ENCODE measurements at places on chromosomes 5 and 9.

DNA sequence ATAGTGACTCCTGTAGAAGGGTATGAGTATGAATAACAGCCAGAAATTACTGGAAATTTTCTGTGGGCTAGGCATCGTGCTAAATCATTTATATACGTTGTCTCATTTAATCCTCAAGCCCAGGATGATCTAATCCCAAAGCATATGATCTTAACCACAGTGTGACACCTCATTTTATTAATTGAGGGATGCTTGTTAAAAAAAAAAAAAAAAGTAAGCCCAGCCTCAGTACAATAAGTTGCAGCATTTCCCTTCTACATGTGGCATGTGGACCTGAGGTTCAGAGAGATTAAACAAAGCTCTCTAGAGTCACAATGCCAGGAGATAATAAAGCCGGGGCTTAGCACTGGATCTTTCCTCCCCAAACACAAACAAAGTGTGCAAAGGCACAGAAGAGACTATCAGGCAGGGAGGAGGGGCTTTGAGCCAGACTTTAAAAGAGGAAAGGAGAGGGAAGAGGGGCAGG lies 49.5 kb downstream of the KLF4 start:
- no peak for DNase-seq

GRCh38 chr5:142197098-142197497 lies 88.5 kb downstream of the NDFIP1 start:
- DNase-seq, result no peak

GRCh38 chr9:83299094-83299493 lies 236.2 kb upstream of the RASEF start:
- no peak for DNase-seq

- no peak for DNase-seq
Measured at GRCh38 chr5:169934990-169935389, 45.3 kb downstream of the INSYN2B start.

GRCh38 chr9:121300283-121301119 lies 32.5 kb downstream of the GSN start:
- DNase-seq, result no peak

DNA sequence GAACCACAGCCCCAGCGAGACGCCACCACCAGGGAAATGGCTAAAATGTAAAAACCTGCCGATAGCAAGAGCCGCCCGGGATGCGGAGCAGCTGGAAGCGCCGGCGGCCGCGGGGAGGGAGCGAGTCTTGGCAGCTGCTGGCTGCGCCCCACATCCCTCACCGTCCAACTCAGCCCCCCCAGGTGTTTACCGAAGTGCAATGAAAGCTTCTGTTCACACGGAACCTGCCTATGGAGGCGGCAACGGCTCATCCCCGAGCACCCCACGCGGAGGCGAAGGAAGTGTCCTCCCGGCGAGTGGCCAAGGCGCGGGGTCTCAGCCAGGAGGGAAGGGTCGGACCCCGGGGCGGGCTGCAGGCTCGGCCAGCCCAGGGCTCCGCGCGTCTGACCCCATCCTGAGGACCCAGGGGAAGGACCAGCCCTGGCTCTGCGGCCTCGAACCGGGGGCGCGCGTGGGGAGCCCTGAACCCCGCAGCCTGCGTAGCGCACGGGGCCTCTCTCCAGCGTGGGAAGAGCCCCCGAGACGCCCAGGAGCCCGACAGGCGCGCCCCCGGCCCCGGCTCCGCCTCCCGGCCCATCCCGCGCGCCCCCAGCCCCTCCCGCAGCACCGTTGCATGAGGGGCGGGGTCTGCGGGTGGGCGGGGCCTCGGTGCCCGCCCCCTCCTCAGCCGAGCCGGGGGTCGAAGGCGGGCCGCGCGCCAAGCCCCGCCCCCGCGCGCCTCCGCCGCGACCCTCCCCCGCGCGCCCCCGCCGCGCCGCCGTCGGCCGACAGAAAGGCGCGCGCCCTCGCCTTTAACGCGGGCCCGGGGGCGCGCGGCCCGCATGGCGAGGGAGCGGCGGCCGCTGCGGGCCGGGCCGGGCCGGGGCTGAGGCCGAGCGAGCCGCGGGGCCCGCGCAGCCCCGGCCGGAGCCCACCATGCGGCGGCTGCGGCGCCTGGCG lies at the start of gene DIPK1B:
Gene DIPK1B, plus strand, starts transcription at position 822 of the 939 bp plus-strand sequence. Its CDS starts 94 bp downstream, at position 916.
- DNase-seq, result no peak
